ENCODE measurements at places on chromosomes 11 and 22. TPM values are rescaled to one million over a fixed set of nuclear protein-coding genes. Genes with fewer than 3 reads are reported as not detected.

GRCh38 chr11:36564376-36565030, 3.3 kb upstream of the RAG1 start:
- no peaks in the 10 kb centered on the region for H3K36me3 ChIP-seq
- DNase-seq, result no peak
- H3K4me3 ChIP-seq, result peak overlapping the region; percentile 41
- H3K27ac ChIP-seq, result no peak overlapping the region
- H3K4me1 ChIP-seq, result no peaks in the 10 kb centered on the region
- H3K27me3 ChIP-seq, result no peaks in the 10 kb centered on the region

DNA sequence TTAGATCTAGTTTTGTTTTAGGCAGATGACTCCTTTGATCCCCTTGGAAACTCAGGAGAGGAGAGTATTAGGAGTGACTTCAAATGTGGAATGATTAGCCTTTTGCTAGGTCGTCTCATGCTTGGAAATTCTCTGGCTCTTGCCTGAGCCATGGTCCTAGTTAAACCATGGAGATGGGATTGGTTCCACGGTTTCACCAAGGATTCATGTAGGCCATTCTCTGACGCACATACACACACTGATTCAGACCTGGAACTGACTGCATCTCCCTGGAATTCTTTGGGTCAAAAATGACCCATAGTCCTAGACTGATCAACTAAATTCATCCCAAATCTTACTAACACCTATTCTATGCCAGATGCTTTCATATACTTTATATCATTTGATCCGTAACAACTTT, 56.5 kb downstream of the POLD3 start:
- H3K27me3 ChIP-seq, result no peaks in the 10 kb centered on the region
- H3K4me1 ChIP-seq, result no peaks in the 10 kb centered on the region
- no peaks in the 10 kb centered on the region for H3K36me3 ChIP-seq
- H3K27ac ChIP-seq, result no peak overlapping the region
- DNase-seq, result no peak
- no peak overlapping the region for H3K4me3 ChIP-seq

- no peak overlapping the region for H3K4me3 ChIP-seq
- H3K27me3 ChIP-seq, result no peaks in the 10 kb centered on the region
- no peaks in the 10 kb centered on the region for H3K36me3 ChIP-seq
- no peak overlapping the region for H3K27ac ChIP-seq
- no peak for DNase-seq
These were observed 28.9 kb upstream of the CARS1 start for GRCh38 chr11:3086114-3086513.

The CASP5 gene
- total RNA-seq, result not detected

DNA sequence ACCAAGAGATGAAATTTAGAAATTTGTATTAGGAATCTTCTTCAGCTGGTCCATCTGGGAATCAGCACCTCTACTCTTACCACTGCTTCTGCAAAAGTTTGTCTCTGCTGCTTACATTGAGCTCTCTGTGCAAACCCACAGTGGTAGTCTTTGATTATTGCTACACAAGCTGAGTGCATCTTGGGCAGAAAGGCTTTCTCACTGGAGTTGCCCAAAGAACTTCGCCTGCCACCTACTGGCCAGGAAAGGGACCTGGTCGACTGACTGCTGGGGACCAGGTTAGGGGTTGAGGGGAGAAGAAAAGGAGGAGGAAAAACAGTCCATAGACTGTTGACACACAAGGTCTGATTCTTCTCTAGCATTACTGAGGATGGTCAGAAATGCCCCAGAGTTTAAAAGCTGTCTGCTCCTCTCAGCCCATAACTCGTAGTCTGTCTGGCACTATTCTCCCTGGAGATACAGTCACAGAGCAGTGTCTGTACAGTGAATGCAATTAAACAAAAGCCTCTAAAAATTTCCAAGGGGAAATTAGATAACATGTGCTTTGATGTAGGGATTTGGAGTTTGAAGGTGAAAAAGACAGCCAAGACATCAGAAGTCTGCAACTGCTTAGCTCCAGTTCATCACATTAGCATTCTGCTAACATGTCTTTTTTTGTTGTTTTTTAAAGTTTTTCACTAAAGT, 215.0 kb upstream of the CTSC start:
- peaks cover 8% of the 10 kb centered on the region for H3K27me3 ChIP-seq
- no peak overlapping the region for H3K4me3 ChIP-seq
- no peaks in the 10 kb centered on the region for H3K4me1 ChIP-seq
- H3K27ac ChIP-seq, result no peak overlapping the region

The CREB3L1 gene
- 39.5 TPM for total RNA-seq

GRCh38 chr11:117997823-117998579, 11.8 kb downstream of the IL10RA start:
- no peak overlapping the region for H3K4me3 ChIP-seq
- no peaks in the 10 kb centered on the region for H3K36me3 ChIP-seq
- no peak overlapping the region for H3K27ac ChIP-seq
- no peaks in the 10 kb centered on the region for H3K4me1 ChIP-seq

DNA sequence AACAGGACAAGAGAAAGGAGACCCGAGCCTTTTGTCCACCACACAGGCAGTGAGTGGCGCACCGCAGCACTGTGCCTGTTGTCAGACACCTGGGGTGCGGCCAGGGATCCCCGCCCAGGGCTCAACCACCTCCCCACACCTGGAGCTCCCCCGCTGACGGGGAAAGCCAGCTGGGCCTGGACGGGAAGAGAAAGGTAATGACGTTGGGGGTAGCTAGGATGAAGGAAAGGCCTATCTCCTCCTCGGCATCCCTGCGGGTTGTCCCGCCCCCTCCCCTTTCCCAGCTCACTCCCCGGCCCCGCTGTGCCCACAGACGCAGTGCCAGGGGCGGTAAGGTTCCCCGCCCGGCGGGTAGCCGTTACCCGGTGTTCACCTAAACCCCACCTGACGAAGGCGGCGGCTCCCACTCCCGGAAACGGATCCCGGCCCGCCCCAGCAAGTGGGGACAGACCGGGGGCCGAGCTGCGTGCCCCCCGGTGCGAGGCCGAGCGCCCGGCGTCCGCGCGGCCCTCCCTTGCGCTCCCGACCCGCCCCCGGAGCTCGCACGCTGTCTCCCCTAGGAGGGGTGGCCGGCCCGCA, 495 bp downstream of the HYOU1 start:
- peak; percentile 29 for DNase-seq
- H3K4me1 ChIP-seq, result peaks cover 16% of the 10 kb centered on the region
- H3K4me3 ChIP-seq, result peak overlapping the region; percentile 94
- peaks cover 11% of the 10 kb centered on the region for H3K36me3 ChIP-seq
- H3K27me3 ChIP-seq, result no peaks in the 10 kb centered on the region
- H3K27ac ChIP-seq, result peak overlapping the region; percentile 91

The YPEL1 gene
- total RNA-seq, result 14.6 TPM

- no peak for DNase-seq
- no peaks in the 10 kb centered on the region for H3K36me3 ChIP-seq
- H3K27me3 ChIP-seq, result no peaks in the 10 kb centered on the region
- no peaks in the 10 kb centered on the region for H3K4me1 ChIP-seq
These were observed 388.4 kb upstream of the DDI1 start for GRCh38 chr11:103648054-103648453.

The ST14 gene
- 0.30 TPM for total RNA-seq

The CBLIF gene
- not detected for total RNA-seq

DNA sequence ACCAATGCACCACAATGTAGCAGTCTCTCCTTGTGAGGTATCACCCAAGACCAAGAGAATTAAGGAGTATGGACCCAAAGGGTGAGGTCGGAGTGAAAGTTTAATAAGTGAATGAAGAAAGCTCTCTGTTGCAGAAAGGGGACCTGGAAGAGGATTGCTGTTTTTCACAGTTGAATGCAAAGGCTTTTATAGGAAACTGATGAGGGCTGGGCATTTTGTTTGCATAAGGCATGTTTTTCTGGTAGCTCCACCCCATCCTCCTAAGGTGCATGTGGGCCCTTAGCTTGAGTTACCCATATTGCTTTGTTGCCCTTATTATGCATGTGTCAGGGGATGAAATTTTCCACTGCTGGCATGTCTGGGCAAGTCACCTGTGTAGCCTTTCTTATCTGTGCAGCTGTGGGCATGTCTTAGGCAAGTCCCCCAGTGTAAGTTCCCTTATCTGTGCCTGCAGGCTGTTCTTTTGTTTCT, 64.7 kb downstream of the BDNF start:
- no peaks in the 10 kb centered on the region for H3K4me1 ChIP-seq
- H3K27me3 ChIP-seq, result no peaks in the 10 kb centered on the region
- no peak overlapping the region for H3K4me3 ChIP-seq
- H3K27ac ChIP-seq, result no peak overlapping the region
- DNase-seq, result no peak

- H3K27me3 ChIP-seq, result no peaks in the 10 kb centered on the region
- no peak overlapping the region for H3K4me3 ChIP-seq
- no peak overlapping the region for H3K27ac ChIP-seq
- peaks cover 23% of the 10 kb centered on the region for H3K4me1 ChIP-seq
- no peak for DNase-seq
These were observed 110.6 kb downstream of the SCN3B start for GRCh38 chr11:123543797-123544196.

DNA sequence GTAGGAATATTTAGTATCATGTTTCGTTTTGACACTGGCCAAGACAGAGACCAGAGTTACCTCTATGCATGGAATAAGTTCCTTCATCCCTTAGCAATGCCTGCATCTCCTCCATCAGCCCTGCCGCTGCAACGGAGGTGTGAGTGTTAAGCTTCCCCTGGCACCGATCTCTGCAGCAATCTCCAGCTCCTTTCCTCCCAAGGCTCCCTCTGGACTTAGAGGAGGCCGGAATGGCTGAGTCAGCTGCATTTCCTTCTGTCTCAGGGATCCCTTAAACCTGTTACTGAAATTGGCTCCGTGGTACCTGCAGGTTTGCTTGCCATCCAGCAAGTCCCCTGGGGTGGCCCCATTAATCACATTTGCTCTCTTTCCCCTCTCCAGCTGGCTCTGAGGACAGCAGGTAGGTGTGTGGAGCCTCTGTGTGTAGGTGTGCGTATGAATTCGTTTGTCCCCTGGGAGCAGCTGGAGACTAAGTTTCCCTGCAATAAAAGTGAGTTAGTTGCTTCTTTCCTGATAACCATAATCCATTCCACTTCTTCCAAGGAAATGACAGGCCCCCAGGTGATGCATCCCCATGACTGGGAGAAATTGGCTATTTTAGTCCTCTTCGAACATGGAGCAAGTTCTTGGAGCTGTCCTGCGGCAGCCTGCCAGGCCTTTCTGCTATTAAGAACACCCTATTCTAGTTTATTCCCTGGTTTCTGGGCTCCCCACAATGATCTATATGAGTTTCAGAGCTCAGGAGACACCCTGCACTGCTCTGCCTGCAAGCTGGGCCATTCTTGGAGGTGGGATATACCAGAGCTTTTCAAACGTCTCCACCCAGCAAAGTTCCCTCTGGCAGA, 457.2 kb upstream of the CADM1 start:
- no peak overlapping the region for H3K4me3 ChIP-seq
- no peaks in the 10 kb centered on the region for H3K36me3 ChIP-seq
- peaks cover 38% of the 10 kb centered on the region for H3K4me1 ChIP-seq
- DNase-seq, result no peak
- no peak overlapping the region for H3K27ac ChIP-seq

DNA sequence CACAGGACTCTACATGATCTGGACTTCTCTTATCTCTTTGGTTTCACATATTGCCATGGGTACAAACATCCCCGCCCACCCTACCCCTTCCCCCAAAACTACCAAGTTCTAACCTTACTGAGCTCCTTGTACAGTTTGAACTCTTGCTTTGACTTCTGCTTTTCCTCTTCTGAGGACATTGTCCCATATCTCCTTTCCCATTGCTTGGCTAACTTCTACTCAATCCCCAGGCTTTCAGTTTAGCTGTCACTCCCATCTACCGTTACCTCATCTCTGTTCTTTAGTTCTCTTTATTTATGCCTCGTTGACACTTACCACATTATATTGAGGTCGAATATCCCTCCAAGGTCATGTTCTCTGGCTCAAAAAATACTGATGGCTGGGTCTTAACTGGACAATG, 393.5 kb upstream of the CADM1 start:
- H3K4me3 ChIP-seq, result no peak overlapping the region
- no peaks in the 10 kb centered on the region for H3K4me1 ChIP-seq
- no peaks in the 10 kb centered on the region for H3K27me3 ChIP-seq

DNA sequence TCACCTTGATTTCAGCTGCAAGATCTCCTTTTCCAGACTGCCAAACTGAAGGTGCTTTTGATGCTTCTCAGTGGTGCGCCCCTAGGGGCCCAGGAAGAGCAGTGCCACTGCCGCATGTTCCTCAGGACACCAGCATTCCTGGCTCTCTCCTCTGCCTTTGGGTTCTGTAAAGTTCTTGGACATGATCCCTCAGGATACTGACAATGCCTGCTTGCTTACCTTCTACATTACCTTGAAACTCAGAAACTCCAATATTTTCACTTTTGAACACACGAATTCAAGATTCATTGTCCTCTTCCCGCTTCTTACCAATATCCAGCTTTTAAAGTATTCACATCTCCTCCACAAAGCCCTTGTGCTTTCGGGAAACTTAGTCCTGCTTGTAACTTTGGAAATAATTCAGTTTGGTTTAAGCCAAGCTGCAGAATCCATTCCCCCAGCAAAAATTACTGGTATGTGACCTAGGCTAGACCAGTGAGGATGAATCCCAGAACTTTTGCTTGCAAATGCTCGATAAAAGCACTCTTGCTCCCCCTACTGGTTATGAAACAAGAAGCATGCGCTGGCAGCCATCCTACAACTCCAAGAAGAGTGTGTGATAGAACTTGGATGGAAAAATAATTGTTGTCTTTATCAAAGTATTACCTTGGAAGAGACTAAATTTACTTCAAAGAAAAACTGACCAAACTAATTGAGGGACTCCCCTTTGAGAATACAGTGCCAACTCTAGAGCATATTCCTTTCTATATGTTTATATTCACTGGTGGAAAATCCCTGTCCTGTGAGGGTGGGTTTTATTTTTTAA, 16.5 kb upstream of the OR5B21 start:
- H3K27ac ChIP-seq, result no peak overlapping the region
- DNase-seq, result peak; percentile 46
- H3K27me3 ChIP-seq, result no peaks in the 10 kb centered on the region
- H3K4me1 ChIP-seq, result peaks cover 10% of the 10 kb centered on the region

The ATP5MG gene
- total RNA-seq, result 688 TPM

DNA sequence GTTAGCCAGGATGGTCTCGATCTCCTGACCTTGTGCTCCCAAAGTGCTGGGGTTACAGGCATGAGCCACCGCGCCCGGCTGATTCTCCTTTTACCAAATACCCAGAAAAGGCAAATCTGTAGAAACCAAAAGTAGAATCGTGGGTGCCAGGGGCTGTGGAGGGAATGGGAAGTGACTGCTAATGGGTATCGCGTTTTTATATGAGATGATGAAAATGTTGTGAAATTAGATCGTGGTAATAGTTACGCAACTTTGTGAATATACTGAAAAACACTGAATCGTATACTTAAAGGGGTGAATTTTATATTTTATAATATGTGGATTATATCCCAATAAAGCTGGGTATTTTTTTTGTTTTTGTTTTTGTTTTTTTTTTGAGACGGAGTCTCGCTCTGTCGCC, 48.2 kb upstream of the CREB3L1 start:
- DNase-seq, result no peak
- no peaks in the 10 kb centered on the region for H3K36me3 ChIP-seq
- no peak overlapping the region for H3K27ac ChIP-seq
- H3K4me3 ChIP-seq, result no peak overlapping the region
- H3K27me3 ChIP-seq, result no peaks in the 10 kb centered on the region

The GGTLC2 gene
- not detected for total RNA-seq

- no peak overlapping the region for H3K4me3 ChIP-seq
- no peaks in the 10 kb centered on the region for H3K36me3 ChIP-seq
- no peak overlapping the region for H3K27ac ChIP-seq
- peaks cover 74% of the 10 kb centered on the region for H3K4me1 ChIP-seq
These were observed 108.2 kb downstream of the SIK3 start for GRCh38 chr11:116990061-116990473.

- DNase-seq, result no peak
- no peaks in the 10 kb centered on the region for H3K36me3 ChIP-seq
- peaks cover 31% of the 10 kb centered on the region for H3K4me1 ChIP-seq
- H3K27me3 ChIP-seq, result no peaks in the 10 kb centered on the region
- H3K27ac ChIP-seq, result peak overlapping the region; percentile 19
- no peak overlapping the region for H3K4me3 ChIP-seq
These were observed 11.2 kb downstream of the PLA2G6 start for GRCh38 chr22:38170469-38170868.
